Stimulated activated CD8-positive, alpha-beta memory T cell treated with anti-CD3 and anti-CD28 coated beads, Interleukin-7, amount 100 ng/mL, for 48 hours (primary cell): ENCODE measurements at places on chromosomes 11 and 22.

DNA sequence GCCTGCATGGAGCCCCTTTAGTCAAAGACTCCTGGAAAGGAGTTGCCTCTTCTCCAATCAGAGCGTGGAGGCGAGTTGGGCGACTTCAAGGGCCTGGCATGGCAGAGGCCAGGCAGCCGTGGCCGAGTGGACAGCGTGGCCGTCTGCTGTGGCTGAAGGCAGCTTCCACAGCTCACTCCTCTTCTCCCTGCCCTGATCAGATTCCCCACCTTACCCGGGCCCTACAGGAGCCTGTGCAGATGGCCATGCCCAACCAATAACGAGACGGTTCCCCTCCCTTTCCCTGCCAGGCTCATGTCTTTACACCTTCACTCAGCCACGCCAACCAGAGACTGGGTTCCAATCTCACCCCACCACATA lies 20.0 kb upstream of the SLC22A12 start:
- DNase-seq, result no peak

GRCh38 chr11:99522467-99523173 lies 501.9 kb downstream of the CNTN5 start:
- DNase-seq, result no peak

DNA sequence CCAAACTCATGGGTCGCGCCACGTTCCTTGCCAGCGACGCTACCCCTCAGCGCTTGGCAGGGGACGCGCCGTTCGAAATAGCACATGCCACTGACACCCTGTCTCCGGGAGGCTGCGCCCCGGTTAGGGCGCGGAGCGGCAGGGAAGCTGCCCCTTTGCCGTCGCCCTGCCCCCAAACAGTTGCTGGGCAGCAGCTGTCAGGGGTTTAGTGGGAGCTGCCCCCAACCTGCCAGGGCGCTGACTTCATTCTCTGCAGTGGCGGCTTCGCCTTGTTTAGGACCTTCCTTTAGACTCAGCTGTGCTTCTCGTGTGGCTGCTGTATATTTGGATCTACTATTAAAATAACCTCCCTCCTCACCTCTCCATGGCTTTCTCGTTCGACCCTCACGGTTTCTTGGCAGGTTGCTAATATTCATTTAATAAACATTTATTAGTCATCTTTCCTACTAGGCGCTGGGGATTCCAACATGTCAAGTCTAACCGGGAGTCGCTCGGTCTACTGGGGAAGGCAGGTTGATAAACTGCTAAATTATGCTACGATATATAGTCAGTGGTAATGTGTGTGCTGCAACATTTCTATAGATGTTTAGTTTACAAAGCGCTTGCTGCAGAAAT lies 782 bp downstream of the TMEM109 start:
- no peak for DNase-seq

GRCh38 chr11:131235328-131236298 lies 134.8 kb upstream of the NTM start:
- DNase-seq, result no peak

GRCh38 chr11:66339162-66339675 lies 3.0 kb upstream of the RIN1 start:
- no peak for DNase-seq

DNA sequence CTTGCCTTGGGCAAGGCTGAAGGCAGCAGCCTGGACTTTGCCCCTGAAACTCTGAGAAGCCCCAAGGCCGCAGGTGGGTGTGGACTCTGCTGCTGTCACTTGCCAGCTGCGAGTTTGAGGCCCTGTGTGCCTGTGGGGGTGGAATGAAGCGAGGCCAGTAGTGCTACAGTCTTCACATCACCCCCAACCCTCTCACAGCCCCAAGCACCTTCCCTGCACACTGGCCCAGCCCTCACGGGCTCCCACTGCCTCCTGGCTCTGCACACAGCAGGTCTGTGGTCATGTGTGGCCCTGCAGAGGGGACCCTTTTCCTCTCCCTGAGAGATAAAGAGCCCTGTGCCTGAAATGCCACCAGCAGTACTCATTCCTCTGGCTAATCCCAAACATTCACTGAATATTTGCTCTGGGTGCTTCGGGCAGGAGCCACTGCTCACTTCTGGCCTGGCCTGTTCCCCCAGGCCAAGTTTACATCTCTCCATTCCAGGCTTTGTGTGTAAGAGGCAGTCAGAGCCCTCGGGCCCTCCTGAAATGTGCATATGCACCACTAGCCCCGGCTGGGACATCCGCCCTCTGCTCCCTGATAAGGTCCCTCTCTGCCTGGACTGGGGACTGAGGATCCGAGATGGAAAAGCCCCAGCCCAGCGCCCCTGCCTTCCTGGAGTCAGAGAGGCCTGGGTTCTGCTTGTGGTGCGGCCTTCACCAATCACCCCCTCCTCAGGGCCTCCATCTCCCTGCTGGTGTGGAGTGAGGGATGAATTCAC lies 17.7 kb downstream of the MGAT3 start:
- DNase-seq, result no peak

GRCh38 chr11:71204748-71205664 lies 47.4 kb downstream of the SHANK2 start:
- no peak for DNase-seq

- no peak for DNase-seq
These were observed 31.6 kb upstream of the JAM3 start for GRCh38 chr11:134037046-134037908.
